Head of caudate nucleus (tissue), 42 donors: ENCODE measurements at places on chromosomes 7 and 10.

DNA sequence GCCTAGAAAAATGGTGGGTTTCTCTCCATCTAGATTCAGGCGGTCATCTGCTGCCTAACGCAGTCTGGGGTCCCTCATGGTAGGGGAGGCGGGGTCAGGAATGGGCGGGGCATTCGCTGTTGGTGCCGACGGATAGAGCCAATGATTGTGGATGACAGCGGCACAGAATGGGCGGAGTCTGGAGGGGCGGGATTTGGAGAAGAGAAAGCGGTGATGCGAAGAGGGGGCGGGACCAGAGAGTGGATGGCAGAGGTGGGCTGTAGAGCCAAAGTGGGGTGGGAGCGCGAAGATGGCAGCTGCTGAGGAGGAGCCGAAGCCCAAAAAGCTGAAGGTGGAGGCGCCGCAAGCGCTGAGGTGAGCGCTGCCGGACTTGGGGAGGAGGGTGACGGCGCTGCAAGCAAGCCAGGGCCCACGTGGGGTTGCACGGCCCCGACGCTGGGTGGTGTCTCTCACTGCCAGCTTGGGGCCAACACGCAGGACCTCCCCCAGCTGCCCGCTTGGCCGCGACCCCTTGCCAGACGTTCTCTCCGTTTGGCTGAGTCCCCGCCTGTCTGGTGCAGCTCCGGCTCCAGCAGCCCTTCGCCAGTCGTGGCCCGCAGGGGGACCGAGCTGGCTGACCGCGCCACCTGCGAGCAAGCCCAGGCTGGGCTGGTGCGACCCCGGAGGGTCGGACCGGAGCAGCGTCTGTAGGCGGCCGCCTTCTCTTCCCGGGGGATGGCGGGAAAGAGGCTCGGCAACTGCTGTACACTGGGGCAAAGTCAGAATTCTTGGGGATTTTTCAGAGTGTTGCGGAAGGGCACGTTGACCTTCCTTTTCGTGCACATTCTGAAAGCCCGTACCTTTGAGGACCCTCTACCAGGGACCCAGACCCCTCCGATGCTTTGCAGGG, at the start of gene ADK:
Gene ADK, plus strand, starts transcription at position 232 of the 889 bp plus-strand sequence. Its CDS starts 58 bp downstream, at position 290.
- DNase-seq = peak; percentile 100

- peak; percentile 65 for DNase-seq
Measured at GRCh38 chr7:47493976-47494911, 87.7 kb downstream of the TNS3 start.

GRCh38 chr7:33511778-33512177, 382.4 kb downstream of the BBS9 start:
- DNase-seq = no peak

DNA sequence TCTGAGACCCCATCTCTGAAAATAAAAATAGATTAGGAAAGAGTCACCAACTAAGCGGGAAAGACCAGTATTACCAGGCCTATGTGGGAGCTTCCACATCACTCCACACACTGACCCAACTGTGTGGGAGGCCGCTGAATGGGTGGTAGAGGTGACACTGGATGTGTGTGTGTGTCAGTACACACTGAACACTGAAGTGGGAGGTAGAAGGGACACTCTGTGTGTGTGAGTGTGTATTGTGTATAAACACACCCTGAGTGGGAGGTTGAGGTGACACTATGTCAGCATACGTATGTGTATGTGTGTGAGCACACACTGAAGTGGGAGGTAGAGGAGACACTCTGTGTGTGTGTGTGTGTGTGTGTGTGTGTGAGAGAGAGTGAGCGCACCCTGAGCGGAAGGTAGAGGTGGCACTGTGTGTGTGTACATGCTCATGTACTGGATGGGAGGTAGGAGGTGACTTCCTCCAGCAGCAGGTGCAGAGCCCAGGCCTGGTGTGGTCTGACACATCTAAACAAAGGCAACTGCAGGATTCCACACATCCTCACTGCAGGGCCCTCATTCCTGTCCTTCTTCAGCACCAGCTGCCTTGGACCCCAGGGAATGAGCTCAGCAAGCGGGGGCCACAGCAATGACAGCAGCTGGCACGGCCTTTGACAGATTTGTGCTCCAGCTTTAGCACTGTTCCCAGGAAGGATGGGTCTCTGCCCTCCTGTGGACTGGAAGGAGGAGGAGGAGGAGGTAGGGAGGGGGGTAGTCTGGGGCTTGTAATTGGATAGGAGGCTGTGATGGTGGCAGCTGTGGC, 26.5 kb upstream of the RBM20 start:
- DNase-seq = no peak

- DNase-seq = no peak
Measured at GRCh38 chr10:99457813-99458212, 27.4 kb upstream of the GOT1 start.

DNA sequence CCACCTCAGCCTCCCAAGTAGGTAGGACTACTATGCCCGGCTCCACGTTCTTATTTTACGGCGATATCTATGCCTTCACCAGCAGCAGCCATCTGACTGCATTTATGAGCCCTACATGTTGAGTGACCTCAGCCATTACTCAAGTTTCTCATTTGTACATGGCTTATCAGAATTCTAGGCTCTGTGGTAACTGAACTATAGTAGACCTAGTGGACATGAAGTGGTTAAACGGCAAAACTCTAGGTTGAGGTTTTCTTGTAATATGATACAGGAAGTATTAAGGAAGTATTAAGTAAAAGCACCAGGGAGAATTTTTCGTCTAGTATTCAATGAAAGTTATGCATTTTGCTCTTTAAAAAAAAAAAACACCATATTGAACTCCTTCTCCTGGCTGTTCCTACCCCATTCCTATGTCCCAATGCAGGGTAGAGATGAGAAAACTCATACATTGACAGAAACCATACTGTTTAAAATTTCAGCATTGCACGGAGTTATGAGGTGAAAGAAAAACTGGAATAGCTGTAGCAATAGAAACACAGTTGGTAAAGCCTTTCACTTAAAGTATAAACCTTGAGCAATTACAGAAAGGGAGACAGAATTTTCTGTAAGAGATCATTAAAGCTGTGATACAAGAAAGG, 39.8 kb upstream of the EPC1 start:
- DNase-seq = no peak

DNA sequence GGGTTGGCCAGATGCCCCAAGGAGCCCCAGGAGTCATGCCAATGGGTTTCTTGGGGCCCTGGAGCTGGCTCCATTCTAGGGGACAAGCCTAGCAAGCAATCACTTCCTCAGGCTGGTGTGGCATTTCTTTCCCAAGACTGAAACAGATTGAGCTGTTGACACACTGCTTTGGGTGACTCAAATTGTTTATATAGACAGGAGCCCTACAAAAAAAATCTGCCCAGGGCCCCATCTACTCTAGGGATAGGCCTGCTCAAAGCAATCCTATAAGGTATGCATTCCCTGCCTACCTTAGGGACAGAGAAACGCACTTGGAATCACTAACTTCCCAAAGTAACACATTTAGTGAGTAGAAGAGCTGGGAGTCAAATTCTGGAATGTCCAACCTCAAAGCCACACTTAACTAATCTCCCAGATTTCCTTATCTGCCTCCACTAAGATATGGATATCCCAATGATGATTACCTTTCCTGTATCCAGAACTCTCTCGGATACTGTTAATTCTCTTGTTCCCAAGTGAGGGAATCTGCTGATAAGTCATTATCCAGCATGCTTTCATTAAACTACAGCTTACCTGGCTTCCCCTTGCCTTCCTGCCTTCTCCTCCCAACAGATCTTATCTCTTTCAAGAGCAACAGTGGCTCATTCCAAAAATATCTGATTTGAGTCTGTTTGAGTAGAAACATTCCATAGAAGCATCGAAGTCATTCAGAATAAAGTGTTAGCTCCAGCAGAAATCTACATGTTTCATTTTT, 3.1 kb downstream of the ABLIM1 start:
- no peak for DNase-seq

DNA sequence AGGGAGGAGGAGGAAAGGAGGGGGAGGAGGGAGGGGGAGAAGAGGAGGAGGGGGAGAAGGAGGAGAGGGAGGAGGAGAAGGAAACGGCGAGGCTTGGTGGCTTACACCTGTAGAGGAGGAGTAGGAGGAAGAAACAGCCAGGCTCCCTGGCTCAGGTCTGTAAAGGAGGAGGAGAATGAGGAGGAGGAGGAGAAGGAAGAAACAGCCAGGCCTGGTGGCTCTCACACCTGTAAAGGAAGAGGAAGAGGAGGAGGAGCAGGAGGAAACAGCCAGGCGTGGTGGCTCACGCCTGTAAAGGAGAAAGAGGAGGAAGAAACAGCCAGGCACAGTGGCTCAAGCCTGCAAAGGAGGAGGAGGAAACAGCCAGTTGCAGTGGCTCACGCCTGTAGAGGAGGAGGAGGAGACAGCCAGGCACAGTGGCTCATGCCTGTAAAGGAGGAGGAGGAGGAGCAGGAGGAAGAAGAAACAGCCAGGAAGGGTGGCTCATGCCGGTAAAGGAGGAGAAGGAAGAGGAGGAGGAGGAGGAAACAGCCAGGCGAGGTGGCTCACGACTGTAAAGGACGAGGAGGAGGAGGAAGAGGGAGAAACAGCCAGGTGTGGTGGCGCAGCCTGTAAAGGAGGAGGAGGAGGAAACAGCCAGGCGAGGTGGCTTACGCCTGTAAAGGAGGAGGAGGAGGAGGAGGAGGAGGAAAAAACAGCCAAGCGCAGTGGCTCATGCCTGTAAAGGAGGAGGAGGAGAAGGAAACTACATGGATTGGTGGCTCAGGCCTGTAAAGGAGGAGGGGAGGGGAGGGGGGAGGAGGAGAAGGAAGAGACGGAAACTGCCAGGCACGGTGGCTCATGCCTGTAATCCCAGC, 14.9 kb upstream of the CRCP start:
- DNase-seq = no peak

DNA sequence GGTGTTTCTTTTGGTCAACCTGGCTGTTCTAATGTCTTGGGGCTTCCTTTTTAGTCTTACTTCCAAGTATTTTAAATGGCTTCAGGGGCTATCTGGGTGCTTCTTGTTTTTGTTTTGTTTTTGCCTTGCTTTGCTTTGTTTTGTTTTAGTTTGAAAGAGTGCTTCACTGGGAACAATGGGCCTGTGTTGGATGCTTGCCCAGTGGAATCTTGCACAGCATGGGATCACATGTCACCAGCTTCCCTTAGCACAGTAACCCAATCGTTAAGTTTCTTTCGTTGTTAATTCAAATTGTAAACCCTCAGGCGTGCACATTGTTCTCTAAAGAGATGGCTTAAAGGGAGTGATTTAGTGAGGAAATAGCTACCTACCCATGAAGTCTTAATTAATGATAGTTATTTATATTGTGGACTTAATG, 8.9 kb downstream of the COL17A1 start:
- DNase-seq = peak; percentile 59

DNA sequence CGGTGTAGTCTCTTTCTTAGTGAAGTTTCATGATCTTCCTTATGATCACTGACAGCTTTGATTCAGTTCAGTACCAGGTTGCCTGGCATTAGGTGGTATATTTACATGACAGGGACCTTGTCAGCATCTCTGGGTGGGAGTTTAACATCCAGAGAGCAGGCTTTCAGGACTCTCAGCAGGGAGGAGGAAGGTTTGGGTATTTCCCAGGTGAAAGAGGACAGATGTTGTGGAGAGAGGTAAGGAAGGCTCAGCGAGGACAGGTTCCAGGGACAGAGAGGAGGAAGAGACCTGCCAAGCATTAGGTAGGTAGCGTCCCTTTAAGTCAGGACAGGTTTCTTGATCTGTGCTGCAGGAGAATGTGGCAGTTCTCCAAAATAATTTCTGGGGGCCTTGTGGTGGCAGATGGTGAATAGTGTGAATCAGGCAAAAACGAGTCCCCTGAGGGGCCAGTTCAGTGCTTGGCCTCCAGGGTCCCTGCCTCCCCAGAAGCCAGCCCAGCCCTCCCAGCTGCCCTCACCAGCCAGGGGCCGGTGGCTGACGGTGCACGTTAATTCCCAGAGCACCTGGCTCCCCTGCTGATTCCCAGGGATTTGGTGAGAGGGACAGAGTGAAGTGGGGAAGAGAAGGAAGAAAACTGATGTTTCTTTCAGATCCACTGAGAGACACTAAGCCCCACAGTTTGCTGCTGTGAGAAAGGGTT, 82.0 kb downstream of the VWC2 start:
- no peak for DNase-seq

DNA sequence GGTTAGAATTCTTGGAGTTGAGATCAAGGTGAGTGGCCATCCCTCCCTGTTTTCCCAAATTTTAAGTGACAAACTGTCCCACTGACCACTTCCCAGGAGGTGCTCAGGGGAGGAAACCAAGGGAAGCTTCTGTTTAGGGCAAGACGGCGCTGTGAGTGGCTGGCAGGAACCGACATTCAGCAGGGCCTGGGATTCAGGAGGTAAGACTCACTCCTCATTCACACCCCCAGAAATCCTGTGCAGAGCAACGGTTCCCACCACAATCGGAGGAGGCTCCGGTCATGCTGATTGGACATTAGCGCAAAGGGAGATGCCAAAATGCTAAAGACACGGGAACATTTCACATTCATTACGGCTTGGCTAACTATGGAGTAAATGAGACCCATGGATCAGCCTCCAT, 200.9 kb downstream of the GRID1 start:
- no peak for DNase-seq

- DNase-seq = no peak
Measured at GRCh38 chr7:38477333-38477732, 153.8 kb downstream of the AMPH start.

DNA sequence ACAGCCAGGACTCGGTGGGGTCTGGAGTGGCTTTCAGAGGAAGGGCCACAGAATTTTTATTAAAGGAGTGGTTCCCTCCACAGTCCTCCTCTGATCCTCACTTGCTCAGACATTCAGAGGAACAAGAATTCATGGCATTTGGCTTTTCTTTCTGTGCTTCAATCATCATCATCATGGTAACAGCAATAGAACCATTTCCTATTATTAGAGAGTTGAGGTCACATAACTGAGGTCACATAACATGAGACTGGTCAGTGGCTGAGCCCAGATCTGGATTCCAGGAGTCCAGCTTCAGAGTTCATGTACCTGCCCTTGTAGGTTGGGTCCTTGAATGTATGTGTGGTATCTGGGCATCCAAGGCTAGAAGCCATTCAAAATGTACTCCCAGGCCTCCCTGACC, 177.3 kb upstream of the GRB10 start:
- no peak for DNase-seq

- no peak for DNase-seq
Measured at GRCh38 chr7:17663061-17663675, 277.1 kb downstream of the SNX13 start.

- DNase-seq = no peak
Measured at GRCh38 chr10:114021717-114022680, 21.7 kb upstream of the ADRB1 start.

DNA sequence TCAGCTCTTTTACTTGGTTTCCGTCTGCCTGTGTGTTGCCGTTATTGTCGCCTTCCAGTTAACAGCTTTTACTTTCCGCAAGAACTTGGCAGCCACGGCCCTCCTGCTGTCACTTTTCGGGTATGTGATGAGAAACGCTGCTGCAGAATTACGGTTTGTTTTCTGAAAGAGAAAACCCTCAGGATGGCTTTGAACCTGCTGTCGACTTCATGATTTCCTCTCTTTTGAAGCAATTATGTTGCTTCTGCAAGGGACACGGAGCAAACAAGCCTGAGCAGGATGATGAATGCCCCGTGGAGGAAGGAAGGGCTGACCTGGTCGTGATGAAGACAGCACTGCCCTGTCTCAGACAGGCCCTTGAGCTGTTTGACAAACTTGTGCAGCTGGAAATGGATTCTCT, 339.8 kb downstream of the ABCA13 start:
- no peak for DNase-seq
